ENCODE measurements at places on chromosomes 1 and 21.

GRCh38 chr1:119544165-119544762, 37.3 kb downstream of the HSD3B1 start:
- DNase-seq, result no peak

DNA sequence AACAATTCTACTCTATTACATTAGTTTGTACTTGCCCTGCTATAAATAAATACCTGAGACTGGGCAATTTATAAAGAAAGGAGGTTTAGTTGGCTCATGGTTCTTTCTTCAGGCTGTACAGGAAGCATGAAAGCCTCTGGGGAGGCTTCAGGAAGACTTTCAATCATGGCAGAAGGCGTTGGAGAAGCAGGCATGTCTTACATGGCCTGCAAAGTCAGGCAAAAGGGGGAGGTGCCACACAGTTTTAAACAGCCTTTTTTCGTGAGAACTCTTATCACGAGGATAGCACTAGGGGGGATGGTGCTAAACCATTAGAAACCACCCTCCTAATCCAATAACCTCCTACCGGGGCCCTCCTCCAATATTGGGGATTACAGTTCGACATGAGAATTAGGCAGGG, 102.9 kb downstream of the DYRK1A start:
- DNase-seq, result no peak

- DNase-seq, result no peak
Observed at GRCh38 chr1:107220036-107220435, 79.2 kb downstream of the NTNG1 start.

- no peak for DNase-seq
Observed at GRCh38 chr21:38804030-38804788, 1.5 kb upstream of the ETS2 start.

DNA sequence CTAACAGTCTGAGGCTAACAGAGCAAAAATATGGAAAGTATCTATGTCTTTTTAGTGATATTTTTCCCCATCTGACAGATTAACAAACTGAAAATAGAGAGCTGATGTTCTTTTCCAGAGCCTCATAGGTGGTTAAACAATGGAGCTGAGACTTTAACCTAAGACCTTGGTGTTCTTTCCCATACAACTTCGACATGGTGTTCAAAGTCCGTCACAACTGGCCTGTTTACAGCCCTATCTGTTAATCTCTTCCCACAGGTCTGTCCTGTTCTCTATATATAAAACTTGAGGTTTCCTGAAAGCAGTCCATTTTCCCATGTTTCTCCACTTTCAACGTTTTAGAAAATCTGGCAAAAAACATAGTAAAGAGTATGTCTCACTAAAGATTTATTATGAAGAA, 395.7 kb downstream of the BRINP2 start:
- DNase-seq, result no peak

GRCh38 chr1:160064746-160065145, 5.2 kb downstream of the KCNJ10 start:
- DNase-seq, result no peak

GRCh38 chr1:150106341-150106740, 38.8 kb downstream of the VPS45 start:
- DNase-seq, result no peak

DNA sequence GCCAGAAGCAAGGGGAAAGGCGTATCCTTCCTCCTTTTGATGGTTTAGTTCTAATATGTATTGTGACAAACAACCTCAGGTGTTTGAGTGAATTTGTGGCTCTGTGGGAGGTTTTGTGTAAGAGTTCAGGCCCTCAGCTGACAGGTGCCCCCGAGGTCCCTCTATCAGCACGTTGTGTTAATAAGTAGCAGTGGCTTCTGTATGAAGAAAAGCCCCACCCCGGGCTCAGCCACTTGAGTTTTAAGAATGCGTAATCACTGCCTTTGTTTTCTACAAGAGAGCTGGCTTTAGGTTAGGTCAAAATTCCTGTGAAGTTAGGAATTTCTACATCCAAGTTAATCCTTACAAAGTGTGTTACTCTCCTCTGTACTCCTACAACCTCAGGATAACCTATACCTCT, 92.4 kb upstream of the PGBD5 start:
- DNase-seq, result no peak

DNA sequence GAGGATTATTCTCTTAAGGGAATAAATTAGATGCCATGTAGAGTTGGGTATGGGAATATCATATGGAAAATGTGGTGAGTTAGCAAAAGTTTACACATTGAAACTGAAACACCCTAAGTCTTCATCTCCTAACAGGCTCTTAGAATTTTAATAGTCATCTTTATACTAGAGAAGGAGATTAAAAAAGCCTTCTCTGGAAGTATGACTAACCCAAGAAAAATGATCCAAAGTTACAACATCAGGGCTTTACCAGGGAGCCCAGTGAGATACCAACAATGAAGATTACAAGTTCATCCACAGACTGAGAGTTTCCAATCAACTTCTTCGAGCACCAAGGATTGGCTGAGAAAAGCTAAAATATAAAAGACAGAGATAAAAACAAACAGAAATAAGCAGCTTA, 70.0 kb upstream of the KIAA0040 start:
- DNase-seq, result no peak

- DNase-seq, result no peak
Observed at GRCh38 chr1:47569681-47570470, 132.0 kb downstream of the FOXD2 start.

DNA sequence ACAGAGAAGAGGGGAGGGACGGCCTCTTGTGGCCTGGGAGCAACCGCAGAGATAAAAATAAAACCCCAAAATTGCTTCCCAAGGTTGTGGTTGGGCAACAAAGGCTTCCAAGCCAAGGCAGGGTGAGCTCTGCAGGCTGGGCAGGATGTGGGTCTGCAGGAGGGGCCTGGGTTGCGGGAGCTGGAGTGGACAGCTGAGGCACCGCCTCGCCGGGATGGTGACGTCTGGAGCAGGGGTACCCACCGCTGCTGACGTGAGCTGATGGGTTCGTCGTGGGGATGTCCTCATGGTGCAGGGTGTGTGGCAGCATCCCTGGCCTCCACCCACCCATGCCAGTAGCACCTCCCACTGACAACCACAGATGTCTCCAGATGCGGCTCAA, 3.7 kb downstream of the AURKAIP1 start:
- DNase-seq, result peak; percentile 26

DNA sequence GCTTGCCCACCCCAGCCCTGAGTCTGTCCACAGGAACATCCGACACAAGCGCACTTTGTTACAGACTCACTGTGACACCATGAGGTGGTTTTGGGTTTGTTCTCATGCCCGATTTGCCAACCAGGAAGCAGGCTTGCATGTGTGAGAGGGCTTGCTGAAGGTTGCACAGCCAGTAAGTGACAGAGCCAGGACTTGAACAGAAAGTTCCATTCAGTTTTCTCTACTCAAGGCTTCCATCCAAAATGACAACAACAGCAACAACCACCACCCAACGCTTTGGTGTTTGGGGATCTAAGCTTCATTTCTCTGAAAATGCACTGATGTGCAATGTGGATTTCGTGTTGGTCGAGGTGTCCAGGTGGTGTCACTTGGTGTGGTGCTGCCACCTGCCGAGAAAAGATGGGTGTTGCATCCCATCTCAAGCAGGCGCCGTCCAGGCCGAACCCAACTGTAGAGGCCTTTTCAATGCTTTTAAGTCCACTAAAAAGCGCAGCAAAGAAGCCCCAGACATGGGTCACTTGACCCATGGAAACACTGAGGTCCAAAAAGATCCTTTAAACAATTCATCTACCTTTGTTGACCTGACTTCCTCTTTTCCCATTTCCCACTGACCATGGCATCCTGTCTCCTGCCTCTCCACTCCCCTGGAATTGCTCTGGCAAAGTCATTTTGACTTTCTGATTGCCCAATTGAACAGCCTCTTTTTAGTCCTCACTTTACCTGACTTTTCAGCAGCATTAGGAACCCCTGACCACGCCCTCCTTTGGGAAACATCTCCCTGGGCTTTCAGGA, 12.2 kb downstream of the CITED4 start:
- peak; percentile 65 for DNase-seq

DNA sequence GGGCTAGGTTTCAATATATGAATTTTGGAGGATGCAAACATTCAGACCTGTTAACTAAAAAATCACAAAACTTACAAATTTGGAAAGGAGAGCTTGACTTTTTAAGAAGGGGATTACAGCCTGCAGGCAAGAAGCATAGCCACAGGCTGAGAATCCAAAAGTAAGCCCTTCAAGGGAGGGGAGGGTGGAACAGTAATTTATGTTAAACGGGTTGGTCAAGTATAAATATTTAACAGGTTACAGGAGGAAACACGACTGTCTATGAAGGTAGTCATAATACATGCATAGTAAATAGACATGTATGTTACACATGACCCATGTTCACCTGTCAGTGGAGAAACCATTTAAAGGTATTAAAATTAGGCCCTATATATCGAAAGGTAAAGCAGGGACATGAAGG, 261.1 kb upstream of the RGS18 start:
- DNase-seq, result no peak

Measured in stimulated activated CD4-positive, alpha-beta T cell treated with anti-CD3 and anti-CD28 coated beads, TNF-alpha, amount 100 ng/mL, for 1 hour (primary cell).